ENCODE measurements at places on chromosomes 7 and 10. TPM values are rescaled to one million over a fixed set of nuclear protein-coding genes. Genes with fewer than 3 reads are reported as not detected.

- no peaks in the 10 kb centered on the region for H3K36me3 ChIP-seq
- no peak overlapping the region for H3K27ac ChIP-seq
- no peaks in the 10 kb centered on the region for H3K27me3 ChIP-seq
Measured at GRCh38 chr10:63103971-63104409, 29.1 kb upstream of the NRBF2 start.

DNA sequence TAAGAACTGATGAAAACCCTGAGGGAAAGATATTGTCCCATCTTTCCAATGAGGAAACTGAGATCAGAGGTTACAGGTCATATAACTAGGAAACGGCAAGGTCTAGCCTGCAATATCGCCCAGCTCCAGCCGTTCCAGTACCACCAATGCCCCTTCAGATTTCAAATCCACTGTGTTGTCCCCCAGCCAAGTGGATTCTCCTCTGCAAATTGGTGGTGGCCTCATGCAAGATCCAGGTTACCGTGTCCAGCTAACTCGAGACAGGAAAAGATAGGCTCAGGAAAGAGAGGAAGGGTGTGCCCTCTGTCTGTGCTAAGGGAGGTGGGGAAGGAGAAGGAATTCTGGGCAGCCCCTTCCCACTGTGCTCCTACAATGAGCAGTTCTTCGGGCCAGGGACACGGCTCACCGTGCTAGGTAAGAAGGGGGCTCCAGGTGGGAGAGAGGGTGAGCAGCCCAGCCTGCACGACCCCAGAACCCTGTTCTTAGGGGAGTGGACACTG, 25.3 kb downstream of the PRSS2 start:
- H3K4me1 ChIP-seq: no peaks in the 10 kb centered on the region
- peak overlapping the region; percentile 81 for H3K4me3 ChIP-seq
- H3K36me3 ChIP-seq: no peaks in the 10 kb centered on the region
- H3K27ac ChIP-seq: no peak overlapping the region
- no peak for DNase-seq
- H3K27me3 ChIP-seq: peaks cover 81% of the 10 kb centered on the region

- no peak for DNase-seq
- no peak overlapping the region for H3K4me3 ChIP-seq
- no peaks in the 10 kb centered on the region for H3K4me1 ChIP-seq
- H3K27me3 ChIP-seq: no peaks in the 10 kb centered on the region
Measured at GRCh38 chr10:133465191-133465949, 11.6 kb downstream of the SCART1 start.

DNA sequence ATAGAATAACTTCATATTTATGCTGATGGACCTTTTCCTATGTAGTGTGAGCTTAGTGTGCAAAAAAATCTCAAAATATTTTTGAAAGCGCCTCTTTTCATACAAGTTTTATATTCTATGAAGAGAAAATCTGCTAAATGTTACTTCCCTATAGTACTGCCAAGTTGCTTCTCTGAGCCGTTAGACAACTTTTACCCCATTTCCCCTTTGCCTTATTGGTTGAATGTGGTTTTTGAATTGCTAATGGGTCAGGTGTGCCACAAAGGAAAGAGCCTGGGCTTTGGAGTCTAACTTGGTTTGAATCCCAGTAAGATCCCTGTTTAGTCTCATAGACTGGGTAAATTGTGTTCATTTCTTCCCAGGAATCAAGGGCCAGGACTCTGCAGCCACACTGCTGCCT, 261.5 kb downstream of the SNX10 start:
- no peaks in the 10 kb centered on the region for H3K27me3 ChIP-seq
- H3K36me3 ChIP-seq: no peaks in the 10 kb centered on the region
- peaks cover 15% of the 10 kb centered on the region for H3K4me1 ChIP-seq
- no peak overlapping the region for H3K4me3 ChIP-seq
- no peak for DNase-seq

GRCh38 chr7:111071556-111071955, 19.4 kb upstream of the LRRN3 start:
- H3K4me1 ChIP-seq: no peaks in the 10 kb centered on the region
- H3K27ac ChIP-seq: no peak overlapping the region
- no peak for DNase-seq
- H3K27me3 ChIP-seq: no peaks in the 10 kb centered on the region
- H3K4me3 ChIP-seq: no peak overlapping the region

The INSYN2A gene
- 0.09 TPM for total RNA-seq

GRCh38 chr10:114272696-114273095, 33.6 kb downstream of the VWA2 start:
- no peak for DNase-seq
- no peaks in the 10 kb centered on the region for H3K36me3 ChIP-seq
- no peak overlapping the region for H3K4me3 ChIP-seq
- no peak overlapping the region for H3K27ac ChIP-seq

- no peak for DNase-seq
- no peaks in the 10 kb centered on the region for H3K36me3 ChIP-seq
- no peak overlapping the region for H3K4me3 ChIP-seq
- peaks cover 9% of the 10 kb centered on the region for H3K4me1 ChIP-seq
- no peak overlapping the region for H3K27ac ChIP-seq
- H3K27me3 ChIP-seq: peaks cover 91% of the 10 kb centered on the region
Measured at GRCh38 chr10:129965425-129965808, 1.3 kb upstream of the EBF3 start.

DNA sequence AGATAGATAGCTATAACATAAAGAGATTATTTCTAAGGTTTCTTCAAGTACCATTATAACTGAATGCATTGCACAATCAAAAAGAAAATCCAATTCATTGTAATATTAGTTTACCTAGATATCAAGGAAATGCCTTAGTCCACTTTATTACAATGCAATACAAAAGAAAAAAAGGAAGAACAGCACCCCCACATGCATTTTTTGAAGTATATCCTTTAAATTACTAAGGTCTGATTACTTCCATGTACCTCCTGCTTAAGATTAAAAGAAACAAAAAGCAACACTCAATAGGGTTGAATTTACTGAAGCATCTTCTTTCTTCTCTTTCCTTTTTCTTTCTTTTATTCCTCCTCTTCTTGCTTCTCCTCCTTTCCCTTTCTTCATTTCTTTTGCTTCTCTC, 973.8 kb upstream of the LRRTM3 start:
- H3K4me1 ChIP-seq: no peaks in the 10 kb centered on the region
- H3K36me3 ChIP-seq: no peaks in the 10 kb centered on the region
- DNase-seq: no peak
- no peaks in the 10 kb centered on the region for H3K27me3 ChIP-seq
- H3K27ac ChIP-seq: no peak overlapping the region

GRCh38 chr7:12567015-12567414, 3.5 kb upstream of the SCIN start:
- DNase-seq: no peak
- H3K36me3 ChIP-seq: no peaks in the 10 kb centered on the region
- no peak overlapping the region for H3K27ac ChIP-seq
- peaks cover 58% of the 10 kb centered on the region for H3K27me3 ChIP-seq
- peaks cover 4% of the 10 kb centered on the region for H3K4me1 ChIP-seq

The ASIC3 gene
- total RNA-seq: 3.0 TPM

DNA sequence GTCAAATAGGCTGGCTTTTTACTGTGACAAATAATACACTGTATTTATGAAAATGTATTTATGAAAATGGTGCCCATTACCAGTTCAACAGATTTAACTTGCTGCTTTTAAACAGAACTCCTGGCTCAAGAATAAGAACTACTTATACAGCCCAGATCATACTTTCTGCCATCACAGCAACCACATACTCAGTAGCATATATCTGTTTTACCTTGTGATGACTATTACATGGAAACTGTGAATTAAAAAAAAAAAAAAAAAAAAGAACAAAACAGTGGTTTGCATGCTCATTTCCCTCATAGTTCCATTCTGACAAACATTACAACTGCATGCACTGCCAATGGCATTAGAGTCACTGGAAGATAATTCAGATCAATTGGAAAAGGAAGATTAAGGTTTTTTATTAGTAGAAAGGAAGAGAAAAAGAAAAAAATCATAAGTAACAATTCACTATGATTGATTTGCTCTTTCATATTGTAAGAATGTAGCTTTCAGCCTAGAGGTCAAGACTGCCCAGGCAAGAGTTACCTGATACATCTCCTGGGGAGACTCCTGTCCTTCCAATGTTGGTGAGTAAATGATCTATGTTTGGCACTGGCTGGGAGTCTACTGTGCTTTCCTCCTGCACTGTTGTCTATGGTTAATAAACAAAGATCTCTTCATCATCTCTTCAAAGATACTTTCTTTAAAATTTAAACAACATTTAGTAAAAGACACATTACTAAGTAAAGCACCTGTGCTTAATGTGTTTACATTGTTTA, 132.8 kb downstream of the ARHGAP21 start:
- H3K27ac ChIP-seq: no peak overlapping the region
- peaks cover 96% of the 10 kb centered on the region for H3K36me3 ChIP-seq
- no peaks in the 10 kb centered on the region for H3K4me1 ChIP-seq
- DNase-seq: no peak
- no peak overlapping the region for H3K4me3 ChIP-seq
- H3K27me3 ChIP-seq: no peaks in the 10 kb centered on the region

- H3K27me3 ChIP-seq: no peaks in the 10 kb centered on the region
- no peaks in the 10 kb centered on the region for H3K36me3 ChIP-seq
- no peak overlapping the region for H3K4me3 ChIP-seq
Measured at GRCh38 chr10:29612657-29613056, 22.1 kb downstream of the SVIL start.

GRCh38 chr7:16579216-16579615, 52.6 kb downstream of the LRRC72 start:
- no peaks in the 10 kb centered on the region for H3K4me1 ChIP-seq
- no peak overlapping the region for H3K4me3 ChIP-seq
- H3K27ac ChIP-seq: no peak overlapping the region
- H3K36me3 ChIP-seq: no peaks in the 10 kb centered on the region
- no peaks in the 10 kb centered on the region for H3K27me3 ChIP-seq
- no peak for DNase-seq

The CXCL12 gene
- total RNA-seq: 0.91 TPM

DNA sequence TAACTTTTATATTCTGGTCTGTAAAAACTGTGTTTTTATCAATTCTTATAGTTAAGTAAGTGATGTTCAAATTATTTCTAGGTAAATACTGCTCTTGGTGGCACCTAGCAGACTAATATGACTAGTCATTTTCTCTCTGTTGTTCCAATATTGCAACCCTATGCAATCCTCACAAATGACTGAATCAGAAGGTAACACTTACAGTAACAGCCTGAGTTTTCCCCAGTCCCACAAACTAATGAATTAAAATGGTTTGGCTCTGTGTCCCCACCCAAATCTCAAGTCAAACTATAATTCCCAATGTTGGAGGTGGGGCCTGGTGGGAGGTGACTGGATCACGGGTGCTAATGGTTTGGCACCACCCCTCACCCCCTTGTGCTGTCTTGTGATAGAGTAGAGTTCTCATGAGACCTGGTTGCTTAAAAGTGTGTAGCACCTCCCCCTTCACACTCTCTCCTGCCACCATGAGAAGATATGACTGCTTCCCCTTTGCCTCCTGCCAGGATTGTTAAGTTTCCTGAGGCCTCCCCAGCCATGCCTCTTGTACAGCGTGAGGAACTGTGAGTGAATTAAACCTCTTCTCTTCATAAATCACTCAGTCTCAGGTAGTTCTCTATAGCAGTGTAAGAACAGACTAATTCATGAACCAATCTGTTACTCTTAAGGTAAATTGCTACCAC, 43.5 kb downstream of the MTPN start:
- H3K27me3 ChIP-seq: peaks cover 35% of the 10 kb centered on the region
- H3K4me1 ChIP-seq: peaks cover 34% of the 10 kb centered on the region
- DNase-seq: no peak
- no peak overlapping the region for H3K4me3 ChIP-seq
- peaks cover 8% of the 10 kb centered on the region for H3K36me3 ChIP-seq
- no peak overlapping the region for H3K27ac ChIP-seq

GRCh38 chr10:37488792-37489657, 363.6 kb downstream of the ANKRD30A start:
- H3K36me3 ChIP-seq: no peaks in the 10 kb centered on the region
- H3K4me3 ChIP-seq: no peak overlapping the region
- H3K27ac ChIP-seq: no peak overlapping the region
- no peaks in the 10 kb centered on the region for H3K27me3 ChIP-seq

DNA sequence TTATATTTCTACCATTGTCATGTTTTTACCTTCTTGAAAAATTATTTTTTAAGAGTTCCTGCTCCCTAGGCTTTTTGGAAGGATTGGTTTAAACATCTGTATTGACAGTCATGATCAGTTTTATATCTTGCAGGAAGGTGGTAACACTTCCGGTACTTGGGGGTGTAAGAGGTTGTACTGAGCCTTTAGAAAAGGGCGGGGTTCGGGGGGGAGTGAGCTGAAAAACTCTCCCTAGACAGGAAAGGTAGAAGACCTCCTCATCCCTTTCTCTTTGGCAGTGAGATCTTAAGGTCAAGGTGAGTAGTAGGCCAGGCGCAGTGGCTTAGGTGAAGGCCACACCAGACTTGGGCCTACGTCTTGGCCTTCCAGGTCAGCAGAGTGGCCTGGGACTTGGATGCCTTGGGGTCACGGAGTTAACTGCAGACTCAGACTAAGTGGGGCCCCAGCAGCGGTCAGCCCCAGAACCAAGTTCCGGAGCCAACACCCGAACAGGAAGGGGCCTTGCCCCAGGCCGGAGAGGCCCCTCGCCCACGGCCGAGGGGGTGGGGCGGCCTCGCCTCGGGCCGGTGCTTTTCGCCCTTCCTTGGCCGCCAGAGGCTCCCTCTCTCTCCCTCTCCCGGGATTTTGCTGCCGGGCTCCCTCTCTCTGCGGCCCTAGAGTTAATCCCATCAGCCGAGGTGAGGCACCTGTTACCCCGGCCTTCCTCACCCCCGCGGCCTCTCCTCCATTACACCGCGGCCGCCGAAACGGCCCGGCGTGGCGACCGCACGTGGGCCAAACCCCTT, at the start of gene PPP1R9A:
Gene PPP1R9A, plus strand, starts transcription at position 569 of the 785 bp plus-strand sequence. CDS start 2,520 bp downstream, outside the sequence.
- peak; percentile 92 for DNase-seq
- H3K4me3 ChIP-seq: peak within 1 kb of the TSS; percentile 88
- peaks cover 7% of the 10 kb centered on the region for H3K36me3 ChIP-seq
- no peaks in the 10 kb centered on the region for H3K27me3 ChIP-seq

GRCh38 chr7:24384362-24385030, 100.5 kb downstream of the NPY start:
- H3K27me3 ChIP-seq: no peaks in the 10 kb centered on the region
- H3K4me1 ChIP-seq: no peaks in the 10 kb centered on the region
- no peak for DNase-seq
- no peaks in the 10 kb centered on the region for H3K36me3 ChIP-seq

- no peak overlapping the region for H3K4me3 ChIP-seq
- H3K4me1 ChIP-seq: peaks cover 3% of the 10 kb centered on the region
- H3K27ac ChIP-seq: no peak overlapping the region
- no peaks in the 10 kb centered on the region for H3K36me3 ChIP-seq
- no peaks in the 10 kb centered on the region for H3K27me3 ChIP-seq
Measured at GRCh38 chr10:89813546-89813945, 112.2 kb downstream of the KIF20B start.

GRCh38 chr10:63431962-63432797, 33.6 kb downstream of the JMJD1C start:
- H3K4me1 ChIP-seq: peaks cover 17% of the 10 kb centered on the region
- no peak overlapping the region for H3K4me3 ChIP-seq
- DNase-seq: no peak
- peaks cover 23% of the 10 kb centered on the region for H3K36me3 ChIP-seq
- H3K27ac ChIP-seq: no peak overlapping the region

- no peak for DNase-seq
- no peak overlapping the region for H3K27ac ChIP-seq
- no peaks in the 10 kb centered on the region for H3K27me3 ChIP-seq
- H3K4me1 ChIP-seq: no peaks in the 10 kb centered on the region
- no peak overlapping the region for H3K4me3 ChIP-seq
Measured at GRCh38 chr10:128738386-128738915, 612.2 kb upstream of the MKI67 start.
